Lower leg skin (tissue), 4 donors: ENCODE measurements at places on chromosomes 4 and X. TPM values are rescaled to one million over a fixed set of nuclear protein-coding genes. Genes with fewer than 3 reads are reported as not detected.

The PHOX2B gene
- total RNA-seq = not detected

The HSFX2 gene
- not detected for total RNA-seq

The ACTRT1 gene
- total RNA-seq = not detected

The MAGEA3 gene
- total RNA-seq = not detected
